Suppressor macrophage (primary cell): ENCODE measurements at places on chromosomes 12 and 14.

GRCh38 chr14:22886500-22887259 lies 3.7 kb downstream of the REM2 start:
- no peak for DNase-seq

- no peak for DNase-seq
These were observed 41.3 kb downstream of the IFNG start for GRCh38 chr12:68118096-68118755.

DNA sequence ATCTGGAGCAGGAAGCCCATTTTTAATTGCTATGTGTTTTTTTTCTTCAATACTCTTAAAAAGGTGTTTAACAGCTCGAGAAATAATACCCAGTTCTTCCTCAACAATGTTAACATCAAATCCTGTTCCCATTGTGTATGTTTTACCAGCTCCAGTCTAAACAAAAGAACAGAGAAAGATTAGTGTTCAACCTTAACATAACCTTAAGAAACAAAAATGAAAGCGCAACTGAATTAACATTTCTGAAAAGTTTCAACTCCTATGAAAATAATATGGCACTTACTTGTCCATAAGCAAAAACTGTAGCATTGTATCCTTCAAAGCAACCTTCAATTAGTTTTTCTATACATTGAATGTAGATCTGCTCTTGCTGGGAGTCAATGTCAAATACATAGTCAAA lies 73.2 kb downstream of the KIF21A start:
- DNase-seq: no peak

GRCh38 chr12:91072931-91073330 lies 15.1 kb upstream of the KERA start:
- no peak for DNase-seq

DNA sequence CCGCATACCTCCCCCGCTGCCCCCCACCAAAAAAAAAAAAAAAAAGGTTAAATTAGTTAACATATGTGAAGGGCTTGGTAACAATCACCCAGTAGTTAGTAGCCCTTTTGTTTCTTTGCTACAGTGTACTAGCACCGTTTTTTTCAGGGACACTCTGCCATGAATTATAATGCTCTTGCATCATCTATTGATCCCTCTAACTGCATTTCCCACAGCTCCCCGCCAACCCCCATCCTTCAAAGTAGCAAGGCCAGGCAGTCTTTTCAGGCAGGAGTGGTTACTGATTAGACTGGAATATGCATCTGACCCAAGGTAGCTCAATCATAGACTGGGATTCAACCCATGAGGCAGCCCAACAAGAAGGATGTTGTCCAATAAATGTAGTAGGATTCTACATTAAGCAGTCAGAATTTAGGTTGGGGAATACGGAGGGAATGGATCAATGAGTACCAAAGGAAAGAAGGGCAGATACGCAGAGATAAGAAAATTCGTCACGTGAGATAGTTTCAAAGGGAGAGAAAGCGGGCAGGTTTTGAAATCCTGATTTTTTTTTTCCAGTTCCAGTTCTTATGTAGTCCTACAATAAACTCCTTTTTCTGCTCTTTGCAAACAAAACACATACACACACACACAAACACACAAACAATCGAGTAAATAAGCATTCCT lies 39.8 kb upstream of the CRACR2A start:
- no peak for DNase-seq

- DNase-seq: no peak
These were observed 32.4 kb downstream of the PITPNM2 start for GRCh38 chr12:123118497-123118896.

DNA sequence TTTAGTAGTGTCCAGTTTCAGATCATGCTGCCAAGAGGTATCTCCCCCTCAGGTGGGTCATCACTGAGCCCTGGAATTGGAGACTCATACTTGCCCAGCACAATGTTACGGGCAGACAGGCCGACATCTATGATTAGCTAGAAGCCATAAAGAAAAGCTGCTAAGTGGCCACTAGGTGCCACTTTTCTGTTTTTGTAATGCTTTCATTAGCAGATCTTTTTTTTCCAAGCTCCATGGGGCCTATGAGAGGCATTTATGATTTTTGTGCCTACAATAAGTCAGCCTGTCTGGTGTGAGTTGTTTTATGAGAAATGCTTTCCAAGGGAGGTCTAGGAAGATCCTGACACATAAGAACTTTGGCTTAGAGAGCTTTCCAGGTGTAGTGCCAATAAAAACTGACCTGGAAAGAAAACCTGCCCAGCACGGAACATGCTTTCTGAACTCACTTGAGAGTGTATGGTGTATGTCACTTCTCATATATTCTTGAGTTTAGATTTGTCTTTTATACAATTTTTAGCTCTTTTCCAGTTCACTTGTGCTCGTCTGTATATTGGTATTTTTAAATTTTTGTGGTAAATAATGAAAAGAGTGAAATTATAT lies 21.8 kb upstream of the SMCO2 start:
- DNase-seq: peak; percentile 40

GRCh38 chr12:74689929-74690328 lies 152.3 kb downstream of the ATXN7L3B start:
- no peak for DNase-seq

- DNase-seq: no peak
These were observed 40.2 kb upstream of the NT5DC3 start for GRCh38 chr12:103881261-103881660.

DNA sequence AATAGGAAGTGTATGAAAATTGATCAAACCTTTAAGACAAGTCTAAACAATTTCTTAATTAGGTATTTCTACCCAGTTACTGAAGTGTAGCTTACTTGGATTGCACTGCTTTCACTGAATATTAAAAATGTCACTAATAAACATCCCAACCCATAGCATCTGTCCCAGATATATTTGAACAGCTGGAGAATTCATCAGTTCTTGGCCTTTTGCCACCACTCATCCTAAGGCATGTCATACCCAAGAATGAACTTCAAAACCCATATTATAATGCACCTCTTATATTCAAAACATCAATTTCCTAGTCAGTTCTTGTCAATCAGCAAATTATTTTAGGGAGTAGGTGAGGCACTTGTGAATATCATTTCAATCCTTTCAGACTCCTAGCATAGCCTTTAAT lies 392.3 kb downstream of the PAWR start:
- no peak for DNase-seq

DNA sequence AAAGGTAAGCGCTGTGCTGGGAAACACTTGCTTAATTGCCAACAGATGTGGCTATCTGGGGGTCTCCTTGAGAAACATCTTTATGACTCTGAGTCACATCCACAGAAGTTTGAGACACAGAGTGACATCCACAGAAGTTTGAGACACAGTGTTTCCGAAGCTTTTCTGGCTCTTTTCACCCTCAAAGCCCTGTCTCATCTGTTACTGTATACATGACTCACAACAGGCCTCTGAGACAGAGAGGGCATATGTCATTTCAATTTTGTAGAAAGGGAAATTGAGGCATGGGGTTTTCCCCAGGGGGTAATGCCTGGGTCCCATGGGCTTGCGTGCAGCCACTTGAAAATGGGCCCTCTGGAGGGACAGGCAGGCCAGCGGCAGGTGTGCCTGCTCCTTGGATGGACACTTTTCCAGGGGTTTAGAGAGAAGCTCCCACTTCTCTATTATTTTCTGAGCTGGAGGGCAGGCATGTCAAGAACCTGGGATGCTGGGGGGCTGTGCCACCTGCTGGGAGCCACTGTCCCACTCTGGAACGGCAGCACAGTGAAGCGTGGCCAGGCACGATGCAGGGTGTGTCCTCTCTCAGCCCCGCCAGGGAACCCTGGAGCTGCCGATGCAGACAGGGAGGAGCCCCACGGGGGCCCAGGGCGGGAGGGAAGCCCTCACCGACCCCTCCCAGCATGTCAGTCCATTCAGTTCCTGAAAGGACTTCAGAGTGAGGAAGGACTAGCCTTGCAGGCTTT lies 111.3 kb upstream of the FKBP4 start:
- DNase-seq: no peak

GRCh38 chr14:89351516-89352404 lies 65.3 kb downstream of the FOXN3 start:
- DNase-seq: no peak

- no peak for DNase-seq
These were observed at the start of gene SERPINA1 for GRCh38 chr14:94388384-94389103. TSS of gene SERPINA1 (minus strand) at chr14:94388602. CDS start at chr14:94383237, 5,365 bp downstream.

GRCh38 chr12:109476807-109477184 lies 304 bp downstream of the KCTD10 start:
- no peak for DNase-seq

GRCh38 chr12:105233041-105233905 lies 2.7 kb downstream of the APPL2 start:
- DNase-seq: no peak

GRCh38 chr12:16266085-16266484 lies 11.4 kb downstream of the SLC15A5 start:
- DNase-seq: no peak

DNA sequence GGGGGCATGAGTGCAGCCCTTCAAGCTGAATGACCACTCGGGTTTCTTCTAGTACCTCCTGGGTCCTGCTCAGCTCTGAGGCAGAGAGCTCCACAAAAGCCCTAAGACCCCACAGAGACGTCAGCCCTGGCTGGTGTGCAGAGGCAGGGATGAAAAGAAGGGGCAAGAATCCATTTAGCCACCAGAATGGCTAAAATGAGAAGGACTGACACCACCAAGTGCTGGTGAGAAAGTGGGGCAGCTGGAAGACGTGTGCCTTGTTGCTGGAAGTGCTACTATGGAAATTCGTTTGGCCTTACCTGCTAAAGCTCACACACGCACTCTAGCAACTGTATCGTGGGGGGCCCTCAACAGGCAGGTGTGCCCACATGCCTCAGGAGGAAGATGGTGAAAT lies 26.7 kb downstream of the RILPL1 start:
- no peak for DNase-seq

GRCh38 chr12:45388545-45388944 lies 172.7 kb downstream of the ANO6 start:
- DNase-seq: peak; percentile 12

GRCh38 chr12:48996794-48997718 lies 2.1 kb downstream of the DDN start:
- peak; percentile 88 for DNase-seq

GRCh38 chr14:52473557-52473956 lies 78.7 kb downstream of the TXNDC16 start:
- peak; percentile 62 for DNase-seq

GRCh38 chr12:33944703-33945437 lies 77.4 kb upstream of the ALG10 start:
- DNase-seq: no peak

- no peak for DNase-seq
These were observed 14.1 kb downstream of the OR6J1 start for GRCh38 chr14:22630066-22630465.

DNA sequence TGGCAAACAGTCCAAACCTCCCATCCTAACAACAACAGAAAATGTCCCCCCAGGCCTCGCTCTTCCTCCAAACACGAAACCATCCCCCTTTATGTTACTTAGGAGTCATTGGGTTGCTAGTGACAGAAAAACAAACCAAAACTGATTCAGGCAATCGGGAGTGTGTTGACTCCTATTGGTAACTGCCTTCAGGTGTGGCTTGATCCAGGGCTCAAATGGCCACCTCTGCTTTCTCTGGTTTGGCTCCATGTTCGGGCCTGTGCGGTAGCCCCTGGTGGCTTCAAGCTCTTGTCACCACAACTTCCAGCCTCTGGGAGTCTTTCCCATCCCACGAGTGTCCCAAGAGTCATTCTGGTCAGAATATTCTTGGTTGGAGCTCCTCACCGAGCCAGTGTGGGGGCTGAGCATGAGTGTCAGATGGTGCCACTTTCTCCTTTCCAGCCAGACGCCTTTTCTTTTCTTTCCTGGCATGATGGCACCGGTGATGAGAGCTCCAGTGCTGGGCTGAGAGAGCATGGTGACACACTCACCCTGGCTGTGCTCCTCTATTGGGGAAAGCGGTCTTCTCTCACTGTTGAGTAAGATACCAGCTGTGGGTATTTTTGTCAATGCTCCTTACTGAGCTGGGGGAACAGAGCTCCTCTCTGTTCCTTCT lies 38.6 kb downstream of the NOC4L start:
- DNase-seq: no peak

DNA sequence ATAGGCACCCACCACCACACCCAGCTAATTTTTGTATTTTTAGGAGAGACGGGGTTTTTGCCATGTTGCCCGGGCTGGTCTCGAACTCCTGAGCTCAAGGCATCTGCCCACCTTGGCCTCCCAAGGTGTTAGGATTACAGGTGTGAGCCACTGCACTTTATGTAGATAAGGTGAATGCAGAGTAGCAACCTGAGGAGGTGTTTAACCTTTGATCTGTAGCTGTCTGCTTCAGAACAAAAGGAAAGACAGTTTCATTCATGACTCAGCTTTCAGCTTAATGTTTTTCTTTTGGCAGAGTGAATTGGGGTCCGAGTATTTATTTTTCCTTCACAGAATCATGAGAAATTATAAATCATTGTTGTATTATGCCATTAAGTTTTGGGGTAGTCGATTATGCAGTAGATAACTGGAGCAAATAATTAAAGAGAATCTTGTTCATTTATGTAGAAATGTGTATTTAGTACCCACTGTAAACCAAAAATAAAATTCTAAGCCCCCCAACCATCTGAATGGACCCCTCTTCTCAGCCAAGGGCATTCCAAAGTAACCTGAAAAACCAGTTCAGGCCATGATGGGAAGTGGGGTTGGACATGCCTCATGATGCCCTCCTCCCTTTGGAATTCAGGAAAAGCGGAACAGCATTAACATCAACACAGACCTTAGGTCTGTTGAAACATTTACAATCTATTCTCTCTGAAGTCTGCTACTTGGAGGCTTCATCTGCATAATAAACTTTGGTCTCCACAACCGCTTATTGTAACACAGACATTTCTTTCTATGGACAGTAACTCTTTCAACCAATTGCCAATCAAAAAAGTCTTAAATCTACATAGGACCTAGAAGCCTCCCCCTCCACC lies 10.7 kb upstream of the STX2 start:
- DNase-seq: no peak

- no peak for DNase-seq
These were observed 7.1 kb upstream of the EP400 start for GRCh38 chr12:131942671-131943070.

GRCh38 chr14:101457301-101457935 lies 103.9 kb upstream of the DIO3 start:
- no peak for DNase-seq

- peak; percentile 15 for DNase-seq
These were observed 57.1 kb downstream of the ZDHHC17 start for GRCh38 chr12:76820888-76821482.

- DNase-seq: no peak
These were observed 222.1 kb downstream of the NUAK1 start for GRCh38 chr12:105916760-105917039.

GRCh38 chr12:24470050-24470449 lies 478.9 kb downstream of the BCAT1 start:
- peak; percentile 16 for DNase-seq

DNA sequence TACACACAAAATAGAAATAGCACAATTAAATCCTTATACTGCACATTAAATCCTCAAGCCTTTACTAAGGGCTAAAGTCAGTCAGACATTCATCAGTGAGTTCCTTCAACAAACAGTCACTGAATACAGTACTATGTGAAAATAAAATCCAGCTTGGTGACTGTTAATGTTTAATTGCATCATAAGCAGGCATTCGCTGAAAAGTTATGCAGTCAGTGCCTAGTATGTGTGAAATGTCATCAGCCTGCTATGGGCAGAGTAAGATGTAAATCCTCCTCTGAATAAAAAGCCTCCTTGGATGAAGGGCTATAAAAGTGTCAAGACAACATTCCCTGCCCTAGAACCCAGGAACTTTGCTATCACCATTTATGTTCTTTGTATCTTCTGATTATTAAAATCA lies 116.4 kb downstream of the PRICKLE1 start:
- no peak for DNase-seq

GRCh38 chr14:52607061-52607460 lies 54.4 kb downstream of the GPR137C start:
- DNase-seq: no peak

- no peak for DNase-seq
These were observed 1160.2 kb downstream of the TMEM121 start for GRCh38 chr14:106686533-106686932.

GRCh38 chr12:76908303-76909017 lies 29.6 kb upstream of the CSRP2 start:
- DNase-seq: no peak
